ENCODE measurements at places on chromosomes 13 and 19.

- DNase-seq: no peak
These were observed 499 bp upstream of the KLK13 start for GRCh38 chr19:51065221-51065960.

- DNase-seq: no peak
These were observed 14.6 kb upstream of the KCNN1 start for GRCh38 chr19:17951990-17952976.

- DNase-seq: peak; percentile 43
These were observed 831 bp downstream of the PGPEP1 start for GRCh38 chr19:18340990-18341868.

- no peak for DNase-seq
These were observed 89.5 kb downstream of the DGKH start for GRCh38 chr13:42137856-42138537.

DNA sequence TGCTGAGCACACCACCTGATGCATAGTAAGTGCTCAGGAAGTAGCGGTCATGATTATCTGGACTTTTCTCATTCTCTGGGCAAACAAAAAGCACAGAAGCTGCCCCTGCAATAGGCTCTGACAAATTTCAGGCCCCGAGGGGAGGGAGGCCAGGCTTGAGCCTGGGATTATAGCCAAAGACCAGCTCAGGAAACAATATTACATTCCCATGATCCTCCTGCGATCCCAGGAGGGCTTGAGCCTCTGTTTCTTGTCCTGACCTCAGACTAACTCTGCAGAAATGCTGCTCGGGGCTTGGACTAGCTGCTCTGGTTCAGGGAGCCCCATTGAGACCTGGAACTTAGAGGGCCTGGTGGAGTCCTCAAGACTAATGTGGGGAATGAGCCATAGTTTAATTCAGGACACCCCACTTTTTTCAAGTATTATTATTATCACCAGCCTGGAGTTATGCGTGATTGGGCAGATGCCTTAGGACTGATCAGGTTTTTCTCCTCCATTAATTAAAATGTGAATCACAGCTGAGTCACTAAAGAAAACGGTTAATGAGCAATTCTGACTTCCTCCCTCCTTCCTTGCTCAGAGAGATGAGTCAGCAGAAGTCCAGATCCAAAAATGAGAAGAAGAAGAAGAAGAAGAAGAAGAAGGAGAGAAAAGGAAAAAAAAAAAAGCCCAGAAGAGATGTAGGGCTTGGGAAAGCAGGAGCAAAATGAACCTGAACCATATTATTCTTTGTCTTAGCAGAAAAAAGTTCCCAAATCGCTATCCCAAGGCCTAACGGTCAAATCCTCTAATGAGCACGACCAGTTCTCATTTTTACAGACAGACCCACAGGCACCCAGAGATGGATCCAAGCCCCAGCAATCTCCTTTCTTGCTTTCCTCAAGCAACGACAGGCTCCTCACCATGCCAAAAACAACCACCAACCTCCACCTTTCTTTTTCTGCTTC, 107.2 kb downstream of the CACNA1A start:
- DNase-seq: no peak

GRCh38 chr19:43634872-43635560, 4.6 kb downstream of the CADM4 start:
- no peak for DNase-seq

DNA sequence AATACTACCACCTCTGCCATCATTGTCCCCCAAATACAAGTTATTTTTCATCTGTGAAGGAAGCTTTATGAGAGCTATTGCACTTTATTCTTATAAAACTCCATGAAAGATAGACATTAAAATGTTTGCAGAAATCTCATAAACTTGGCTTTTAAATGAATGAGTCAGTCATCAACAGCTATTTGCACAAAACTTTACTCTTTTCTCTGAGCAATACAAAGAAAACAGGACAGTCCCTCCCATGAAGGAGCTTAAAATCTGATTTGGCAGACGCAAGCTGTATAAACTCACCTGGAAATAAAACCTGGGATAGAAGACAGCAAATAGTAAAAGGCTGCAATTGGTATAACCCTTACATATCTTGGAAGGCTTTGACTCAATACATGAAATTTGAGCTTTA, 16.6 kb upstream of the RCBTB1 start:
- DNase-seq: no peak

DNA sequence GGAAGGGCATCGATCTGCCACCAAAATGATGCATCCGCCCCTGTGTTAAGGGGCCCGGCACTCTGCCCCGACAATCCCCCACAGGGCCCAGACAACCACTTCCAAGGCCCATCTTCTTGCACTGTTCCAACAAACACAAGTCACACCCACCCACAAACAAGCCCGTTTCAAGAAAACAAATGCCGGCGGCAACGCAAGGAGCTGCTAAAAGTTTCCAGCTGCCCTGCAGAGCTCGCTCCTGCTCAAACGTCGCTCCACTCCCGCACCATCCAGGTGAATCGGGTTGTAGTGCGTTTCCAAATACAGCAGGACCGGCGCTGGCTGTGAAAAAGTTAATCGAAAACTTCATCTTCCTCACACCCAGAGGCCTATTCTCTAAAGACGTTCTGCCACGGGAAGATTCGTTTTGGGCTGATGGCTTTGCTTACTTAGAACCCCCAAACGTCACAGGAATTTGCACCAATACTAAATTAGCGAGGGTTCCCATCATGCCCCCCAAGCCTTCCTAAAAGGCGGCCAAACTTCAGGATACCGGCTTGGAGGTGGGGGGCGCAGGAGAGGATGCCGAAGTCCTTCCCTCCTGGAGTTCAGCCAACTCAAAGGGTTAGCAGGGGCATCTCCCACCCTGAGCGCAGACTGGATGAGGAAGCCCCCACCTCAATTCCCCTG, 107.4 kb upstream of the DOCK9 start:
- DNase-seq: no peak

- no peak for DNase-seq
These were observed 1.7 kb downstream of the POLR1G start for GRCh38 chr19:45408121-45408520.

DNA sequence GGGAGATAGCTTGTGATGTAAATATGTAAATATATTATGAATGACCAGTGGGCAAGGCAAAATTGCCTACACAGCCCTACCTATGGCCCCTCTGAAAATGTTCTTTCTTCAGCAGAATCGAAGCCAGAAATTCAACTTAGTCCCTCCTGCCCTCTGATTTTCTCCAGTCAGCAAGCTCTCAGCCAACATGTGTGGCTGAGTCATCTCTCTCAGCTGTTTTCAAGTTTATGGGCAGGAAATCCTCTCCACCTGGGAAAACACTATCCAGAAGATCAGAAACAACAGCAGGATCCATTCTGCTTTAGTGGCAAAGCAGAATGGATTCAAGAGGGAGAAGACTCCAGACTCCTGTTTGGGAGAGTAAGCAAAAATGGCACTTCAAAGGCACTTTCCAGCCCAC, 8.9 kb upstream of the ZNF527 start:
- no peak for DNase-seq

DNA sequence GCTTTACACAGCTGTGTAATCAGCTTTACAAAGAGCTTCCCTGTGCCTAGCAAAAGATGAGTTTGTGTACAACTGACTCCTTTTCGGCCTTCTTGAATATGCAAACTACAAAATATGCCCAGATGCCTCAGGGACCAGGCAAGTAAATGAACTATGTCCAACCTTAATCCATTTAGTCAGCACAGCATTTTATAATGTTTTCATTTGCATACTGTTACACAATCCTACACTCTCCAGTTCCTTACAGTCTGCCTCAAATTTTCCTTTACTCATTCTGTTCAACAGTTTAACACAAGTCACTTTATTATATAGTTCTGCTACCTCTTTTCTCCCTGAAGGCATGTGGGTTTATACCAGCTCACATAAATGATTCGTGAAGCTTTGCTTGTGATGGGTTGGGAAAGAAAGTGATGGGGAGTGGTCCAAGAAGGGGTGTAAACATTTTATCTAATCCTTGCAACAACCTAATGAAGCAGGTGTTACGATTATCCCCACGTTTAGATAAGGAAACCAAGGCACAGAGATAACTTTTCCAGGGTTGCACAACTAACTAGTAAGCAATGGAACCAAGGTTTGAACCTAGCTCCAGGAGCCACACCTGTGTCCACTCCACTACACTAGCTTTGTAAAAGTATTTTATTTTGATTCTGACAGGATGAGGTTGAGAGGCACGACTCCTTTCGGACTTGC, 3.3 kb upstream of the USP12 start:
- no peak for DNase-seq

GRCh38 chr19:13979244-13979615, 26.9 kb downstream of the RFX1 start:
- DNase-seq: no peak

- DNase-seq: no peak
These were observed 20.0 kb upstream of the UPF3A start for GRCh38 chr13:114261328-114261965.

- no peak for DNase-seq
These were observed 100.4 kb downstream of the DCLK1 start for GRCh38 chr13:36030670-36031331.

DNA sequence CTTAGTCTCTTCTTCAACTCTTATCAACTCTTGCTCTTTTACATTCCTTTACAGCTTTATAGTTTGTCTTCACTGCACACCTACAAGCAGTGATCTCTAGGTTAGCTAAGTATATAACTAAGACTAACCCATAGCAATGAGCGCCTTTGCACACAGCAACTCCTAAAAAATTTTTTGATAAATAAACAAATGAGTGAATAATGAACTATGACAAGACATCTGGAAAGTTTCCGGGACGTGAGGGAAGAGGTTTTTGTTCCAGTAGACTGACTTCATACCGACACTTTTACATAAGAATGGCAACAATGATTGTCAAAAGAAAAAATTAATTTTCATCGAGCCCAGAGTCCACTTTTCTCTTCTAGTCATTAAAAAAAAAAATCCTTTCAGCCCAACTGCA, 98.3 kb downstream of the ELF1 start:
- no peak for DNase-seq

- DNase-seq: peak; percentile 28
These were observed 899.3 kb downstream of the UQCRFS1 start for GRCh38 chr19:28313633-28314032.

- no peak for DNase-seq
These were observed 945.7 kb downstream of the TUBA3C start for GRCh38 chr13:18235756-18236527.

DNA sequence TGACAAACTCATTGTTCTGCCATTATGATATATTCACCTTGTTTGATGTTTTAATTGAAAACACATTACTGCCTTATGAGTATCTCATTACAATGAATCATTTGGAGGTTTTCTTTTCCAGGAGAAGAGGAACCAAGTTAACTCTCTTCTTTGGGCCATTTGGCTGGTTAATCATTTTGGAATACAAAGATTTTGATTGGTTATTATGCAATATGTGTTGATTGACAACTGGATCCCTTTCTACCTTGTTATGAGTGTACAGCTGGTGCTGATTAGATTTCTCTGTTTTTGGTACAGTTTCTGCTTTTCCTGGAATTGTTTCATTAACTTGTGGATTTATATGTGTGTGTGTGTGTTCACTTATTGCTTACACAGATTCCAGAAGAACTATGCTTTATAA, 49.2 kb upstream of the RGCC start:
- DNase-seq: no peak

GRCh38 chr13:75154331-75154730, 327.6 kb downstream of the TBC1D4 start:
- DNase-seq: no peak

DNA sequence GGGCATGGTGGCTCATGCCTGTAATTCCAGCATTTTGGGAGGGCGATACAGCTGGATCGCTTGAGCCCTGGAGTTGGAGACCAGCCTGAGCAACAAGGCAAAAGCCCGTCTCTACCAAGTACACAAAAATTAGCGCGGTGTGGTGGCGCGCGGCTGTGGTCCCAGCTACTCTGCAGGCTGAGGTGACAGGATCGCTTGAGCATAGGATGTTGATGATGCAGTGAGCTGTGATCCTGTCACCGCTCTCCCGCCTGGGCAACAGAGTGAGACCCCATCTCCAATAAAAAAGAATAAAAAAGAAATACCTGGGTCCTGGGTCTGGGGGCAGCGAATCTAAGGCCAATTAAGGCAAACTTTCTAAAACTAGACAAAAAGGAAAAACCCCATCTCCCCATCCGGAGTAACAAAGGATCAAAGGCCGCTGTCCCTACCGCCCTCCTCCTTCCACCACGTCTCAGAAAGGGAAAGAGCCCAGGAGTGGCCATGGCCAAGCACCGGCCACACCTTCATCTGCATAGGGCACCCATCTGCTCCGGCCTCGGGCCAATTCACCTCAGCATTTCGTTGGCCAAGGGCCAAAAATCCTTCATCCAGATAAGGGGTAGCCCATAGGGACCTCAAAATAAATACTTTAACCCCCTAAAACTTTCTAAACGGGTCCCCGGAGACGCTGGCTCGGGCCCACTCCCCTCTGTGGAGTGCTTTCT, 851 bp downstream of the ZNF320 start:
- no peak for DNase-seq

GRCh38 chr13:50006426-50007135, 8.7 kb upstream of the KCNRG start:
- no peak for DNase-seq

GRCh38 chr13:41835871-41836270, 125.0 kb downstream of the VWA8 start:
- DNase-seq: no peak

- DNase-seq: peak; percentile 59
These were observed 187.9 kb downstream of the KATNAL1 start for GRCh38 chr13:30119476-30119875.

DNA sequence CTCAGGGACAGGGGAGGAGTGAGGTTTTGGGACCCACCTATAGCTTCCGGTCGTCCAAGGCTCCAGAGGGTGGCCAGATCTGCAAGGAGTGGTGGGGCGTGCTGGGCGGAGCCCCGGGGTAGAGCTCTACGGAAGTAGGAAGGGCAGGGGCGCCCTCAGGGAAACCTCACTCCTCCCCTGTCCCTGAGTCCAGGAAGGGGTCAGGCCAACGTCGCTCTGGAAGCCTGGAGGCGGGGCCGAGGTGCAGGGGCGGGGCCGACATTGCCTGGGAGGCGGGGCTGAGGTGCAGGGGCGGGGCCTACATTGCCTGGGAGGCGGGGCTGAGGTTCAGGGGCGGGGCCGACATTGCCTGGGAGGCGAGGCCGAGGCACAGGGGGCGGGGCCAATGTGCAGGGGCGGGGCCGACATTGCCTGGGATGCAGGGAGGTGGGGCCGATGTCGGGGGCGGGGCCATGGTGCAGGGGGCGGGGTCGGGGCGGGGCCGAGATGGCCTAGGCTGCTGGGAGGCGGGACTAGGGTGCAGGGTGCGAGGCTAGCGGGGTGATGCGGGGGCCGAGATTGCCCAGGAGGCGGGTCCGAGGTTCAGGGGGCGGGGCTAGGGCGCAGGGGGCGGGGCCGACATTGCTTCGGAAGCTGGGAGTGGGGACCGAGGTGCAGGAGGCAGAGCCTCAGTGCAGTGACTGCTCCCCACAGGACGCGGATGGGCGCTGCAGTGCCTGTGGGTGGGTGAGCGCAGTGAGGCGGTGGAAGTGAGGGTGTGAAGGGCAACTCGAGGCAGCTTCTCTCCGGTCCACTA, 4.9 kb upstream of the PALM start:
- peak; percentile 50 for DNase-seq

- no peak for DNase-seq
These were observed 6.2 kb upstream of the OR1I1 start for GRCh38 chr19:15075806-15076205.

- DNase-seq: no peak
These were observed 147.2 kb downstream of the MIPEP start for GRCh38 chr13:23741879-23742510.

GRCh38 chr13:40304391-40304790, 362.1 kb downstream of the FOXO1 start:
- no peak for DNase-seq

GRCh38 chr13:94705081-94706030, 7.0 kb downstream of the SOX21 start:
- DNase-seq: no peak

- no peak for DNase-seq
These were observed 29.7 kb downstream of the MLLT1 start for GRCh38 chr19:6250024-6250615.

- no peak for DNase-seq
These were observed 20.9 kb upstream of the PIK3R2 start for GRCh38 chr19:18131841-18132596.
